ENCODE measurements at places on chromosomes 13 and 19. TPM values are rescaled to one million over a fixed set of nuclear protein-coding genes. Genes with fewer than 3 reads are reported as not detected.

Gene ZNF154
- polyA plus RNA-seq, result 10.2 TPM

Gene RFPL4AL1
- 0.45 TPM for polyA plus RNA-seq

Gene CNN2
- polyA plus RNA-seq, result 40.4 TPM

Gene TRPM4
- polyA plus RNA-seq, result 16.8 TPM

Gene PABPC3
- 0.39 TPM for polyA plus RNA-seq

Gene ZNF677
- 29.6 TPM for polyA plus RNA-seq

Gene PGLYRP1
- polyA plus RNA-seq, result 1.1 TPM

Gene RAB11B
- polyA plus RNA-seq, result 60.4 TPM

Gene KCNC3
- 1.0 TPM for polyA plus RNA-seq

Gene TNNI3
- polyA plus RNA-seq, result 2.4 TPM

Gene COG3
- polyA plus RNA-seq, result 25.6 TPM

Gene A1BG
- polyA plus RNA-seq, result 3.4 TPM

Gene SIGLEC7
- 0.93 TPM for polyA plus RNA-seq

Gene ZNF135
- polyA plus RNA-seq, result 10.2 TPM

Gene GPALPP1
- 29.3 TPM for polyA plus RNA-seq

Gene KBTBD7
- polyA plus RNA-seq, result 9.5 TPM

Gene GPR4
- polyA plus RNA-seq, result 3.0 TPM

Gene LIPE
- 7.2 TPM for polyA plus RNA-seq

Gene GZMM
- polyA plus RNA-seq, result 0.16 TPM

Gene ARRDC5
- not detected for polyA plus RNA-seq

Gene LCP1
- polyA plus RNA-seq, result 34.3 TPM

Gene PRKCSH
- polyA plus RNA-seq, result 159 TPM

Gene IGFL2
- 3.0 TPM for polyA plus RNA-seq

Gene TUBB4A
- polyA plus RNA-seq, result 0.42 TPM

Gene PLA2G4C
- 71.0 TPM for polyA plus RNA-seq

Gene SMIM24
- not detected for polyA plus RNA-seq

Gene C19orf18
- 3.2 TPM for polyA plus RNA-seq

Gene WDR87
- polyA plus RNA-seq, result 0.05 TPM

Gene RNF225
- polyA plus RNA-seq, result 0.17 TPM

Gene SAMD1
- 41.8 TPM for polyA plus RNA-seq

Gene SLC25A30
- polyA plus RNA-seq, result 13.9 TPM

Gene SWSAP1
- polyA plus RNA-seq, result 1.7 TPM

Gene ICAM5
- polyA plus RNA-seq, result 0.24 TPM

Gene CEACAM16
- polyA plus RNA-seq, result 0.56 TPM

Gene ZNF14
- polyA plus RNA-seq, result 6.0 TPM

Gene PLPP2
- polyA plus RNA-seq, result 0.52 TPM

Gene PEAK3
- polyA plus RNA-seq, result 0.08 TPM

Gene MYADM
- polyA plus RNA-seq, result 206 TPM

Gene ARHGEF18
- 14.4 TPM for polyA plus RNA-seq

Gene C3
- polyA plus RNA-seq, result 13.9 TPM

Gene ACER1
- polyA plus RNA-seq, result not detected

Gene RAB8A
- 33.7 TPM for polyA plus RNA-seq

Gene KRTDAP
- polyA plus RNA-seq, result not detected

Gene MYH14
- polyA plus RNA-seq, result 42.5 TPM

Gene DKKL1
- polyA plus RNA-seq, result 1.8 TPM

Gene EFNA2
- polyA plus RNA-seq, result 0.58 TPM

Gene TEX29
- polyA plus RNA-seq, result not detected

Gene ZSCAN18
- 50.1 TPM for polyA plus RNA-seq

Gene SHISA7
- 0.17 TPM for polyA plus RNA-seq

All from muscle of back (tissue), 13 donors.